GM18507 (cell line): ENCODE measurements at places on chromosomes 11 and 22.

DNA sequence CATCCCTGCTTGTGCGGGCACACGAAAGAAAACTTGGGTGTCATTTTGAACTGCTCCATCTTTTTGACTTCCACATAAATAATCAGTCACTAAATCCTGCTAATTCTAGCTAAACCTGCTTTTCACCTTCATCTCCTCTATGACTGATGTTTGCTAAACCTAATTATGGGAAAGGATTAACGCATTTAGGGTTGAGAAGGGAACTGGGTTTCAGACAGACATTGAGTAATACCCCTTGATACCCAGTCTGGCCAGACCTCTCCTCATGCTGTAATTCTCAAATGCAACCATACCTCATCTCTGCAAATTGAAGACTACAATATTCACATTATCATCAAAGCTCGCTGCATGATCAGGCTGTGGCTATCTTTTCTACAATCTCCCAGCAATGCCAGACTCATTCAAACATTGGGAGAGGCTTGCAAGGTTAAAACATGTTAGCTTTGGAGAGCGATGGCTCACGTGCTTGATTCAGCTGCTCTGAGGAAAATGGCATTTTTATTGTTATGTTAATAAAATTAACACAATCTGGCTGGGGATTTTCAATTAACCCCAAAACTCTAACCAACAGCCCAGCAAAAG lies 2.4 kb downstream of the HPS4 start:
- DNase-seq = no peak

- no peak for DNase-seq
These were observed 93.2 kb downstream of the CACNA1I start for GRCh38 chr22:39663751-39664150.

GRCh38 chr11:113470233-113470632 lies 5.0 kb downstream of the DRD2 start:
- no peak for DNase-seq

- DNase-seq = no peak
These were observed 93.1 kb upstream of the HORMAD2 start for GRCh38 chr22:29987137-29987536.
